ENCODE measurements at places on chromosomes 7 and 10.

DNA sequence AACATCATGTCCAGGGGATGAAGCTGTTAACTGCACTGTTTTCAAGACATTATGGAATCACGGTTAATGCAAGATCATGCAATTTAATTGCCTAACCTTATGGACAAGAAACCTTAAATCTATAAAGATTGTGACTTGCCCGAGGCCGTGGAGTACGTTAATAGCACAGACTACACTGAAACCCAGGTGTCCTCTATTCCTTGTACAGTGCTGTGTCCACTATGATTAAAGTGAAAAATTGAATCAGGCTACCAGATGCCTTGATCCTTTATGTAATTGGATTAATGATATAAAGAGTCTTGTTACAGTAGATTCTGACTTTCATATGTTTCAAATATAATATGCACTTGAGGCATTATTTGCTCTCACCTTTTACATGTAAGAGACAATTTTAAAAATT lies 33.9 kb upstream of the ETV1 start:
- DNase-seq, result no peak

DNA sequence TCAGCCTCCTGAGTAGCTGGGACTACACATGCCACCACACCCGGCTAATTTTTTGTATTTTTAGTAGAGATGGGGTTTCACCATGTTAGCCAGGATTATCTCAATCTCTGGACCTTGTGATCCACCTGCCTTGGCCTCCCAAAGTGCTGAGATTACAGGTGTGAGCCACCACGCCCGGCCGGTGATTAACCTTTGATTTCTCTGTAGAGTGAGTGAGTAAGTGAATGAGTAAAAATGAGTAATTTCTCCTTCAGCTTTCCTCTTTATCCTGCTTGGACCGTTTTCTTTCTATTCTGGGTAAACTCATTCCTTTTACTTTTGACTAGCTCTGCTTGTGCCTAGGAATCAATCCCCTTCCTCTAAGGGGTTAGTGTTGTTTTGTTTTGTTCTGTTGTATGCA lies 36.8 kb downstream of the ST7 start:
- no peak for DNase-seq

GRCh38 chr7:54485044-54485443 lies 57.1 kb upstream of the VSTM2A start:
- no peak for DNase-seq

GRCh38 chr7:114889646-114890285 lies 32.1 kb upstream of the MDFIC start:
- no peak for DNase-seq

DNA sequence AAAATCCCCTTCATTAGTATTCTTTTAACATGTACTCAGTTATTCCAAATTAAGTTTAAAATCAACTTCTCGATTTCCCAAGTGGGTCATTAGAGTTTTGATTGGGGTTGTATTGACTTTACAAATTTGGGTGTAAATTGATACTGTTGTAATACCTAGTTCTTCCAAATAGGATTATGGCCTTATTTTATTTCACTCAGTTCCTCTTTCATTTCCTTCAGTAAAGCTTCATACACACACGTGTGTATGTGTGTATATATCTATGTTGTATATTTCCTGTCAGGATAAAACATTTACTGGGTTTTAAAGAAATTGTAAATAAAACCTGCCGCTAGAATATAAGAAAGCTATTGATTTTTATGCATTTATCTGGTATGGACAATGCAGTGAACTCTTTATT lies 15.9 kb downstream of the YME1L1 start:
- DNase-seq, result no peak

DNA sequence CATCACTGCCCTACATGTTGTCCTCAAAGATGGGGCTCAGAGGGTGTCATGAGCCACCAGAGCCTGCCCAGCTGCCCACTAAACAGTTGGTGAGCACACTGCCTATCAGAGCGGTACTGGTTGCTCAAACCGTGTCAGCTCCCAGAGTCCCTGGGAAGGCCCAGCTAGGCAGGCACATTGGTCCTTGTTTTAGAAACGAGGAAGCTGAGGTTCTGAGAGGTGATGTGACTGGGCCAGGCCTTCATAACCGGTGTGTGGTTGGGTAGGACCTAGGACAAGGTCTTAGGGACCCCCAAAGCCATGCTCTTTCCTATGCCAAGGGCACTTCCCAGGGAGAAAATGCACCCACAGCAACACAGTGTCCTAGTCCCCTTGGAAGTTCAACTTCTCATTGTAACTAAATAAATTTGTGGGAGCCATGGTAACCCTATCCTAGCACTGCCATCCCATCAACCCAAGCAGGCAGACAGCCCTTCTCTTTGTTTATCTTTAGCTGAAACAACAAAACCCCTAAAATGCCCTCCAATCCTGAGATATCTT lies 174.7 kb upstream of the PDE1C start:
- DNase-seq, result no peak
